ENCODE measurements at places on chromosomes 3 and 15.

DNA sequence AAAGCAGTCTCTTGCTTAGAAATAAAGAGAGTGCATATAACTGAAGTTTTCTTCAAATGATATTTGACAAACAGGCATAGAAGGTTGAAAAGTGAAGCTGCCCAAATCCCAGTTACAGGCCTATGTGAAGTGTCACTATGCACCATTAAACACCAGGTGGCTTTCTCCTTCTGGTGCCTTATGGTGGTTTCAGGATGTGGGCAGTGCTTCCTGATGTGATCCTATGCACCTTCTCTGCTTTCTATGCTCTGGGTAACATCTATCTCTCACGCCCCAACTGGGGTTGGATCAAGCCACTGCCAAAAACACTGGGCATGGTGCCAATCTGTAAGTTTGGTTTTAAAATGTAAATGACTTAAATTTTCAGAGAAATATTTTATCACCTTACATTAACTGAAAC lies 744.7 kb downstream of the TUSC7 start:
- no peak for DNase-seq

DNA sequence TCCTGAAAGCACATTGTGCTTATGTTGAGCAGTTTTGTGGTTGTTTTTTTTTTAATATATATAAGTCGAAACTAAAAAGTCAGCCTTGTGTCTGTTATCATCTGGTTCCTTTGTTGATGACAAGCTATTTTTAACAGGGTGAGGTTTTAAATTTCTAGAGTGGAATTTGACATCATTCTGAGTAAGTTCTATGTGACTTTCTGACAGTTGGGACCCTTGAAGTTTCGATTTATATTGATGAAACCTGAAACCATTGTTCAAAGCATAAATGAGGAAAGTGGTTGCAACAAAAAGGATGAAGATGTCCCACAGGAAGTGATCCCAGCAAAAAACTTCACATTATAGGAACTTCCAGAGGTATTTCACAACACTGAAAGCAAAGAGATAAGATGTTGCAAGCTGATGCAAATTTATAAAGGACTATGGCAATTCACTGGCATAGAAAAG lies 94.0 kb downstream of the CYP19A1 start:
- DNase-seq: no peak

GRCh38 chr3:140911822-140912221 lies 29.8 kb upstream of the SLC25A36 start:
- no peak for DNase-seq

GRCh38 chr15:28902856-28903255 lies 17.1 kb downstream of the APBA2 start:
- DNase-seq: no peak

GRCh38 chr15:65182538-65182937 lies 2.6 kb downstream of the CLPX start:
- DNase-seq: no peak

DNA sequence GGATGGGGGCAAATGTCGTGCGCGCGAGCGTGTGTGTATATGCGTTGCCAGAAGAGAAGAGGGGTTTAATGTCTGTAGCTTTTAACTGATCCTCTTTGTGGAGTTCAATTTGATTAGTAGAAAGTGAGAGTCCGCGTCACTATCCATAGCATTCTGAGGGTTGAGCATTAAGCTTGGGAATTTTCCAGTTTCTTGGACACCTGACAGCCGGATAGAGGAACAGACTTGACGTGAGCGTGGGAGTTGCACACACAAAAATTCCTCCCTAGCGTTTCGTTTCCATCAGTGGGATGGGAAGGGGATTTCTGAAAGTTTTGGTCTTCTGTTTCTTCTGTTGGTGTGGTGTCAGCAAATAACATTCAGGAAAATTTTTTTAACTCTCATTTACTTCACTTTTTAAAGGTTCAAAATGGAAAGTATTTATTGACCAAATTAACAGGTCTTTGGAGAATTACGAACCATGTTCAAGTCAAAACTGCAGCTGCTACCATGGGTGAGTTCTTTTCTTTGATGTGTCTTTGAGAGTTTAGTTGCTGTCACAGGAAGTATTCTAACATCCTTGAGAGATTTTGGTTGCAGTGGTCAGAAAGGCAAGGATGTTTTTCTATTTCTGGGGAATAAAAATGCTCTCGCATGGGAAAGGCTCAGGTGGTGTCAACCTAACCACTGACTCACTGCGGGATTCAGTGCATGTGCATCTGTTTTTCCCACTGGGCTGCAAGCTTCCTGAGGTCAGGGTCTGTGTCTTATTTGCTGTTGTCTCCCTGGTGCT lies 841 bp downstream of the POGLUT1 start:
- DNase-seq: no peak

- no peak for DNase-seq
Observed at GRCh38 chr3:160038862-160039562, 50.4 kb downstream of the IL12A start.

DNA sequence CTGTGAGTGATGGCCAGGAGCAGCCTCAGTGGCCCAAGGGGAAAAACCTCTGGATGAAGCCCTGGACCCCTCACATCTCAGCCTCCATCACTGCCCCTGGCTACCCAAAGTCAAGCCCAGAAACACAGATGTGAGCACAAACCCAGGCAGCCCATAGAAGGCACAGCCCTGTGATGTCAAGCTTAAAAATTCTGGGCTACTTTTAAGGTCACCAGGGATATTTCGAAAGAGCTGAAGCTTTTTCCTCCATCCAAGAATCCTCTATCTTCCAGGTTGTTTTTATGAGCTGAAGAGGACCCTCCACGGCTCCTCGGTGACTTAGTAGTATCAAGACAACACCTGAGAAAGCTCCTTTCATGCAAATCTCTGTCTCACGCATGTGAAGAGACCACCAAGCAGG lies 11.5 kb downstream of the LIPC start:
- DNase-seq: no peak

DNA sequence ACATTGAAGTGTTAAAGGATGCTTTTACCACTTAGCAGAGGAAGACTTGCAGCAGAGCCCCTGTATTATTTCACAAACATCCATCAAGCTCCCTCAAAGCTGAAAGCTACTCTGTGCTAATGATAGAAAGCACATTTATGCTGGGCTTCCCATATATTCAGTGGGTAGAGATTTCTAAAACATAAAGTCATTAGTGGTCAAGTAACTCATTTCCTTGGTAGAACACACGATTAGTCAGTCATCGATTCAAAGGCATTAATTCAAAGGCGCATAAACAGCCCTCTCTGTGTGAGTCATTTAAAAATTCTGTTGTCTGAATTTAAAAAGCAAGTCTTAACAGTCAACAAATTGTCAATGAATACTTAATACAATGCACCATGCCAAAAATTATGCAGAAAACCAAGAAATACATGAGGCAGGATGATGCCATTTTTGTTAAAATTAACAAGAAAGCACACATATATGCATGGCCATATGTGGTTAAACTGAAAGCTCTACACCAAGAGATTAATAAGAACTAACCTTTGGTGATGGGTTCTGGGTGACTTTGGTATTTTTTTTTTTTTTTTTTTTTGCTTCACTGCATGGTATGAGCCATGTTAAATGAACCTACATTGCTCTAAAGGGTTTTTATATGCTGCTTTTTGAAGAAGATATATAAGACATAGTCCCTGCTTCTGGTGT lies 61.7 kb downstream of the LDHAL6B start:
- DNase-seq: no peak

DNA sequence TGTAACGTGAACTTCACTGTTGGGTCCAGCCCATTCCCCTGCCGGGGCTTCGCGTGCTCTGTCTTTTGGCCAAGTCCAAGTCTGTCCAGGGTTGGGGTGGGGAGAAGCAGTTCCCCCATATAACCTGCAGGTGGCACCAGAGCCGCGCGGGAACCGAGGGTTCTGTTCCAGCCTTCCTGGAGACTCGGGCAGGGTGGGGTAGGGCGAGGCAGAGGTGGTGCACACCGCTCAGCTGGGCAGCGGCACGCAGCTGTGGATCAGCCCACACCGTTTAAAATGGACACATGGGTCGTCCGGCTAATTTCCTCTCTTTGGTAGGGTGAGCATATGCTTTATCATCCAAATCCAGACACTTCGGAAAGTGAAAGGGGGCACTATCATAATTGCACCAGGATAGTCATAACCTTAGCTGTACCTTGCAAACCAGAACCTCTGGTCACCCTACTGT lies 118.1 kb downstream of the TBC1D2B start:
- no peak for DNase-seq

DNA sequence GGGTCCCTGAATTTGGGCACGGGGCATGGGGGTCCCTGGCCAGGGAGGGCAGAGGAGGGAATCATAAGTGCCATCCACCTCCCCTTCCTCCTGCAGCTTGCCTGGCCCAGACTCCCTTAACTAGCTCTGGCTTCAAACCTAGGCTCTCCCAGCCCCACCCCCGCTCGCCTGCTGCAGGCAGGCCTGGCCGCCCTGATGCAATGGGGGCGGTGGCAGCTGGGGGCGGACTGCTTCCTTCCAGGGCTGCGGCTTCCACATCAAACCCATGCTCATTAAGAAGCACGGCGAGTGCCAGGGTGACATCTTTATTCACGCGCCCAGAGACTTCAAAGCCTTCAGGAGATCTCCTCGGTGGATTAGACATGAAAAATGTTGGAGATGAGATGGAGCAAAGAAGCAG lies 123.1 kb downstream of the TPRA1 start:
- DNase-seq: no peak

GRCh38 chr15:38041576-38041975 lies 107.1 kb downstream of the TMCO5A start:
- no peak for DNase-seq

- no peak for DNase-seq
Observed at GRCh38 chr3:195059006-195059350, 212.0 kb downstream of the XXYLT1 start.

DNA sequence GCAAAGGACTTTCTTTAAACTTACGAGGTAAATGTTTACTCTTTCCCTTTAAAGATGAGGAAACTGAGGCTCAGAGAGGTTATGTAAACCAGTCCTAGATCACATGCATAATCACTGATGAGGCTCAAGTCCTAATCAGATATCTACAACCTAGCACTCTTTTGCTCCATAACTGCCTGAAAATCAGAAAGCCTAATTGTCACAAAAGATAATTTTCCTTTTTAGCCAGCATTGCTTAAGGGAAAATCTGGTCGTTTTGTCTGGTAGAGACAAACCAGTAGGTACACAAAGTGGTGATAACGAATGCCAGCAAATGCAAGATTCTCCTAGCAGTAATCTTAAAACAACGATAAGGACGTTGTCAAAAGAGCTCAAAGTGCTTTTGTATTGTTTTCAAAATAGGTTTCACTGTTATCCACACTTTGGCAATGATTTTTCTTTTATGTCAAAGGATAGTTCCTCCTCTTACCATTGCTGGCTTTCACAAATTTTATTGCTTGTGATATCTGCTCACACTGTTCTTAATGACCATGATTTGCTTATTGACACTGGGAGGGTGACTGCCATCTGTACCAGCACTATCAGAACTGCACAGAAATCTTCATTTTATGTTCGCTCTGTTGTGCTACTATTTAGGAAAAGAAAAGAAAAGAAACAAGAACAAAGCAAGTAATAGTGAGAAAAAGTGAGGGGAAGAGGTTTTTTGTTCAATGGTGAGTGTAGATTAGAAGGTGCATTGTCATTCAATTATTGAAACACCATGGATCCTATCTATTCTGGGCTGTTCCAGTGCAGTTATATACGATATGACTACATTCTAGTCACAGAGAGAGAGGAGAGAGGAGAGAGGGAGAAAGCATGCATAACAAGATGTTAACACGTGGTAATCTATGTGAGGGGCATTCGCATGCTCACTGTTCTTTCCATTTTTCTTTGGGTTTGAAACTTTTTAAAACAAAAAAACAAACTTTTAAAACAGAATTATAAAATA lies 13.7 kb downstream of the IQCH start:
- no peak for DNase-seq

GRCh38 chr3:53835257-53835656 lies 11.0 kb downstream of the CHDH start:
- DNase-seq: no peak

GRCh38 chr15:71125831-71126450 lies 10.7 kb downstream of the THSD4 start:
- no peak for DNase-seq

DNA sequence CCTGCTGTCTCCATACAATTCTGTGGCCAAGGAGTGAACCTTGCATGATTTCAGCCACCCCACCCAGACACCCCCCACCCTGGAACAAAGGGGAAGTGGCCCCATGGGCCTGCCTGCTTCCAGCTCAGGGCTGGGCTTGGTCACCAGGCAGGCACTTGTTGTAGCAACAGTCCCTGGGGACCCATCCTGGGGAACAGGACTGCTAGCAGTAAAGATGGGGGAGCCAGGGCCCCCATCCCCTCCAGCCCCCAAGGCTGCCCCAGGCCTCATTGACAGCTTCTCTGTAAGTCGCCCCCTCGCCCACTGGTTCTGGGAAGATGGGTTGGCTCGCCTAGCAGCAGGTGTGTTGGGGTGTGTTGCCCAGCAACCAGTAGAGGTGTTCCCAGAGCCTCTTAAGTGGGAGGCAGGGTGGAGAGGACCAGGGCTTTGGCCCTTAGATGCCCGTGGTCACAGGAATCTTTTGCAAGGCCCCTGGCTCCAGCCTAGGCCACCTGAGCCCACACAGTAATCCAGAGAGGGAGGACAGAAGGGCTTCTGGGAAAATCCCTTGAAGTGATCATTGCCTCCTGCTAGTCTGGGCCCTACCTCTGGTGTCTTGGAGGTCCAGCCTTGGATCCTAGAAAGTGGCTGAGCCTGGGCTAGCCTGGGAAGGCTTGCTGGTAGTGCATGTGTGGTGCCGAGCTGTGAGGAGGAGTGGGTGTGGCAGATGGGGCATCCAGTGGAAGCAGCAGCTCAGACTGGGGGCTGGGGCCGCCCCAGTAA lies 48.9 kb downstream of the CYP11A1 start:
- DNase-seq: peak; percentile 50

GRCh38 chr3:12582730-12583129 lies 25.8 kb downstream of the MKRN2 start:
- no peak for DNase-seq

GRCh38 chr15:93520206-93520605 lies 431.2 kb upstream of the RGMA start:
- DNase-seq: no peak

- no peak for DNase-seq
Observed at GRCh38 chr3:194133661-194134230, 2.2 kb upstream of the HES1 start.

GRCh38 chr3:127212711-127213110 lies 19.8 kb downstream of the PRR23E start:
- DNase-seq: no peak

- no peak for DNase-seq
Observed at GRCh38 chr3:15819576-15819975, 21.8 kb upstream of the ANKRD28 start.

GRCh38 chr15:43492266-43492665 lies 690 bp downstream of the TP53BP1 start:
- no peak for DNase-seq
